ENCODE measurements at places on chromosomes 5 and 9.

DNA sequence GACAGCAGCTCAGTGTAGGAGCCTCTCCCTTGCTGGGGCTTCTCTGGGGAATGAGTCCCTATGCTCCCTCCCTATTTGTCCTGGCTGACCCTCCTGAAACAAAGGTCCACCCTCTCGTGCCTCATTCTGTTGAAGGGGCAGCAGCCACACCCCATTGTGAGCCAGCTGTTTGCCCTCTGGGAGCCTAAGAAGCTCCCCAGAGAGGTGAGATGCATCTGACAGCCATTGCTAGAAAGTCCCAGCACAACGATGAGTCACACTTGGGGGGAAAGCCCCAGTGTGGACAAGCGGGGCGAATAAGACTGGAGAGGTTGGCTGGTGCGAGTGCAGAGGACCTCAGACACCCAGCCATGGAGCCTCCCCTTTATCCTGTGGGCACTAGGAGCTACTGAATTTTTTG, 101.4 kb downstream of the PPARGC1B start:
- no peak for DNase-seq

DNA sequence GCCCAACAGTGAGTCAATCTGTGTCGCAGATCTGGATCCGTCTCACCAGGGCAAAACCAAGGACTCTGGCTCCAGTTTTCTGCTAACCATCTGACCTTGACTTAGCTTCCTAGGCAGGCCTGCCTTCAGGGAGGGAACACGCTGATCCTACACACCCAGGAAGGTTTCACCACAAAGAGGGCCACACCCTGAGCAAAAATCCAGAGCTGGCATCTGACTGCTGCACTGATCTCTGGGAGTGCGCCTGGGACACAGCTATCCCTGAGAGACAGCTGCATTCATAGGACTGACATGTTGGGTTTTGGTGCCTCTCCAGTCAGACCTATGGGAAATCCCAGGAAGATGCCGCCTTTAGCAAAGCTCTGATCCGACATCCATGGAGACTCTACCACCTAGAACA, 47.5 kb downstream of the CDK5RAP2 start:
- DNase-seq: no peak

DNA sequence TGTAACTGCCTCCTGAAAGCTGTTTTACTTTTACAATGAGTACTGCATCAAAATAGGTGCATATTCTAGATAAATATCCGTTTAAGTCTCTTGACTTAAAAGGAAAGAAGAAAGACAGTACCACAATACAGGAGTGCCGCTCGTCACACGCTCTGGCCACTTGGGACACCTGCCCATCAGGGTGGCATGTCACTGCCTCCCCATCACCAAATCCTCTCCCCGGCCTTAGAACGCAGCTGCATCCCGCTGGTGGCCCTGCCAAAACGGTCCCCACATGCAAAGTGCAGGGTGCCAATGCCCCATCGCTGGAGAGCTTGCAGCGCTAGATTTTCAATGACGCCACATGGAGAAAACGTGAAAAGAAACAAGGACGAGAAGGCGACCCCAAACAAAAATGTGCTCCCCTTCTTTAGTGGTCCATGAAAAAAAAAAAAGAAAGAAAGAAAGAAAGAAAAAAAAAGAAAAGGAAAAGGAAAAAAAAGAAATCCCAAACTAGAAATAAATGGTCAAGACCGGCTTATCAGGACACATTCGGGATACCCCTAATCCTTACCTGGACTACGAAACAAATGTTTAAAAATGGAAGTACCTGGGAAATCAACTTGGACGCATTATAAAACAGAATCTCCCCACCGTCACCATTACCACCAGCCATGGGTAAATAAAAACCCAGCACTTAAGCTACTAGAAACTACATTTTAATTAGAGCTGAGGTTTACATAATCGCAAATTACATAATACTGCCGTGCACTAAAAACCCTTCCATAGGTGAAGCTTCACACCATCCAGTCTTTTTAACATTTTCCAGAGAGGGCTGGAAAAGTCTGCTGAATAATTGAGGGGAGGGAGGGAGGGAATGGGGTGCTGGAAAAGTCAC, 1.0 kb downstream of the ANKH start:
- peak; percentile 77 for DNase-seq

DNA sequence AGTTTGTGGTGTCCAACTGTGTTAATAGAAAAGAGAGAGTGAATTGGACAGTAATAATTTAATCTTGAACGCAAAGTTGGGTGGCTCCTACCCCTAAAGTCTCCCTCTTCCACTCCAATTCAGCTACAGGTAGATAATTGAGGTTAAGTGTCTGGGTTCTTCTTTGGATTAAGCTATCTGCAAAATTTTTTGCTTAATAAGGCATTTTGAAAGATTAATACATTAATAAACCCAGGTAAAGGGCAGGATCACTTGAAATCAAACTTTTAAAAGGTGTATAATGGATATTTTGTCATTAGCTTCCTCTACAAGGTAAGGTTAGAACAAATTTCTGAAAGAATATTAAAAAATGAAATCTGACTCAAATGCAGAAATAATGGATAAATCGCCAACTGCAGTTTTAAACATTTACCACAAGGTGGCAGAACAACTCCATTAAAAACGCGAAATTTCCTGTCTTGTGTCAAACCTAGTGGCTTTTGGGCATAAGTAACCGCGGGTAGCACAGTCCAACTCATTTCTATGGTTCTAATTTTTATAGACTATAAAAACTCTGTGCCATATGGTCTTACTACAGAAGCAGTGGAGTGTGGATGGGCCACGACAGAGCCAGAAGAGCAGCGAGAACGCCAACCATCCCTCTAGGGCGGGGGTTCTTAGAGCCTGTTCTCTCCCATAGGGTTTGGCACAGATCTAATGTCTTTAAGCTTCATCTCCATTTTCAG, 276.5 kb downstream of the ARHGEF28 start:
- DNase-seq: peak; percentile 24

- no peak for DNase-seq
These were observed 1025.0 kb upstream of the CDH10 start for GRCh38 chr5:25669645-25670401.
